ENCODE measurements at places on chromosomes 6 and 20.

DNA sequence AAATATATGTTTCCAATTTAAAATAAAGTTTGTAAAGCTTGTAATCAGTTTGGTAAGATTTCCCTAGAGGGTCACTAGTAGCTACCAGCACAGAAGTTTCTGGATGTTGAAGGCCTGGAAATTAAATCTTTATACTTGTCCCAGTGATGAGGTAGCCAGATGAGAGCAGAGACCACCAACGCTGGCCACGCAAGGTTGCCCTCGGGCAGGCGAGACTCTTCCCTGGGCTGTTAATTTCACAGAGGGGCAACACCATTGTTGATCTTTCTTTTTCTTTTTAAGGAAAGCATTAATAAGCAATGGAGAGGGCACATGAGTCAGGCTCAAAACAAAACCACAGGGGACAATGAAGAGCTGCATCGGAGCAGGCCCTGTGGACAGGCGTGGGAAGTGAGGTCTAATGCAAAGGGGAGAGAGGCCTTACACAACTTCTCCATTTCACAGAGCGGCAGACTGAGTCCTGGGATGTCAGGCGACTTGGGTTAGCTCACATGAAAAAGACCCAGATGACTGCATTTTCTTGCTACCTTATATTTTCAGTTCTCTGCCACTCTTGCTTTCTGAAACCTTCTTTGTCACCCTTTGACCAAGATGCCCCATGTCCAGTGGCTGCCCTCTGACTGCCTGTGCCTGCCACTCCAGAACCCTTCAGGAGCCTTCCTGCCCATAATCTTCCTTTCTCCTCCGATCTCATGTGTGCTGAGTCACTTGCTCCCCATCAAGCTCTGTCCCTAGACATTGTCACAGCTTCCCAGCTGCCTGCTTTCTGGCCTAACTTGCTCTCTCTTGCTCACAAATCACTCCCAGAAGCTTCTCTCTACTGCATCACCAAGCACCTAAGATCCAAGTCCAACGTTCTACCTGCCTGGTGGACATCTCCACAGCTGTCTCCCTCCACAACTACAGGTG, 107.7 kb upstream of the CDYL start:
- no peak for DNase-seq

DNA sequence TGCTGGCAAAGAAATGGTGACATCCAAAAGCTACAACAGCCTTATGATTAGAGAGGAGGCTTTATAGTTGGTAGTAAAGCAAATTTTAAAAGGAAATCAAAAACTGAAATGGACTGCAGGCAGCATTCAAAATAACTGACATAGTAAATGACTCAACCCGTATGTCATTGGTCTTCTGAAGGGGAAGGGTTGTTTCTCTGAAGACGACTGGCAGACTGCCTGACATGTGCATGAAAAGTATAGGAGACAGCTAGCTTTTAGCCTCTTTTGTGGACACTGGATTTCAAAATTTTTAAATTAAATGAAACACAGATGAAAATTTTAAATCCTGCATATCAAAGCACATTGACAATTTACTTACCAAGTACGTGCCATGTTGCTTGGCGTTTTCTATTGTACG, 90.7 kb downstream of the TRMT6 start:
- DNase-seq = no peak

DNA sequence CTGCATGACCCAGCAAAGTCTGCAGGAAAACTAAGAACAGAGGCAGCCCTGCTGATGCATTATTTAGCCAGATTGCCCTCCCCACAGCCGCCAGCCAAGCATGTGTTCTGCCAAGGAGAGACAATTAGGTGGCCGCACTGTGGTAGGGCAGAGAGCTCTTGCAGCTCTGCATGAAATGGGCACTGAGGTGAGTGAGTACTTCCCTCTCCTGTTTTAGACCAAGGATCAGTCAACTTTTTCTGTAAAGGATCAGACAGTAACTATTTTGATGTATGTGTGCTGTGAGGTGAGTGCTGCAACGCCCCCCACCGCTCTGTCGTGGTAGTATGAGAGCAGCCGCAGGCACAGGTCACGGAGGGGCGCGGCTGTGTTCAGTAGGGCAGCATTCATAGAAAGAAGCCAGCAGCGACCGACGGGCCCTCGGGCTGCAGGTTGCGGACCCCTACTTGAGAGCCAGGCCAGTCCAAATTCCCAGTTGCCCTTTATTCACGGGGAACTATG, 23.8 kb upstream of the FAM50B start:
- peak; percentile 33 for DNase-seq

DNA sequence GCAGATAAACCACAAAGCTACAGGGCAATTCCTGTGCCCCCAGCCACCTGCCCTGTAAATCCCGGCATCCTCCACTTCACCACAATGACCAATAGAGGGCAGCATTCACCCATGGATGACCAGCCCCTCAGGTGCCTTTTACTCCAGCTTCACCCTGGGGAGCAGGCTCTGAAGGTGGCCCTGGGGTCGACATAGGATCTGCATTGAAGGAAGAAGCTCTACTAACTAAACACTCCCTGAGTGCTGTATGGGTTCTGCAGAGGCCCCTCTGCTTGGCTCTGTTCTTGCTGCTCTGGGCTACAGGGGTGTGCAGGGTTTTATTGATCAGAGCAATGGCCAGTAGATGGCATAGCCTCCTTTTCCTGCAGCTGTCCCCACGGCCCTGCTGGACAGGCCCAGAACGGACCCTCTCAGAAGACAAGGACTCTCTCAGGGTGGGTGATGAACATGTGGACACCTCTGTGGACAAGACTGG, 20.3 kb downstream of the CST4 start:
- no peak for DNase-seq

DNA sequence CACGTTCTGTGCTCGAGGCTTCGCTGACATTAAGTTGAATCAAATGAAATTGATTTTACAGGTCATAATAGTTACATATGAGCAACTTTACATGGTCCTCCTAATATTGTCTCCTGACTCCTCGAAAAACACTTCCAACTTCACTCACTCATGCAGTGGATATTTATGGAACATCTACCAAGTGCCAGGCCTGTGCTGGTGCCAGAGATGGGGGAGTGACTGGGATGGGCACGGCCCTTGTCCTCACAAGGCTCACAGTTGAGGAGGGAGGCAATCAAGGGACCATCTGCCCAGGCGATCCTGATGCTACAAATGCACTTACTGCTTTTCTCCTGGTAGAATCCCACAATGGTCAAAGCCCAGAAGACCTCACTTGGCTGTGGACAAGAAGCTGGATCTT, 426.4 kb downstream of the PREX1 start:
- no peak for DNase-seq

DNA sequence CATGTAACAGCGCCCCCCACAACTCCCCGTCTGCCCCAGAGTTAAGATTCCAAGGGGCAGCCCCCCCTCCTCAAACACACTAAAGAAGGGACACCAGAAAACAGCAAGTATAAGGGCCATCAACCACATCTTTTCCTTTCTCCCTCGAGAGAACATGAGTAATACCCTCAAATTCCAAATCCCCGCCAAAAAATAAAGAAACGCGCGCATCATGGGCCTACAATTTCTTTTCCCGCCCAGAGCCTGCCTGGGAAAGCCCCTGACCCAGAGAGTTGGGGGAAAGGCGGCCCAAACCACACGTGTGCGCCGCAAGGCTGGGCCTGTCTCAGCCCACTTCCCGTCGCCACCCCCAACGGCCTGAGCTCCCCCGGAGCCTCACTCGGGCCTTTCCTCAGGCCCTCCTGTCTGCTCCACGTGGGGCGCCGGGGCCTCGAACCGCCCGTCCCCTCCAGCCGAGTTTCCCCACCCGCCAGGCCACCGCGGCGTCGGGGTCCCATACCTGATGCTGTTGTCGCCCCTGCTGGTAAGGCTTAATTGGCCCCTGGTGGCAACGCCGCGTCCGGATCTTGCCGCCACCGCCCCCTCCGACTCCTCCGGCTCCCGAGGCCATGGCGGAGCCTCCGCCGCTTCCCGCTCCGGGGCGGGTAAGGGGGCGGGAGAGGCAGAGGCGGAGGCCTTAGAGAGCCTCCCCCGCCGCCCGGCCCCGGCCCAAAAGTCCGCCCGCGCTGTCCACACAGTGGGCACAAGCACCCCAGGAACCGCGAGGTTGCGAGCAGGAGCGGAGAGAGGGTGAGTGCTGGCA, 746 bp downstream of the NUP153 start:
- peak; percentile 13 for DNase-seq

DNA sequence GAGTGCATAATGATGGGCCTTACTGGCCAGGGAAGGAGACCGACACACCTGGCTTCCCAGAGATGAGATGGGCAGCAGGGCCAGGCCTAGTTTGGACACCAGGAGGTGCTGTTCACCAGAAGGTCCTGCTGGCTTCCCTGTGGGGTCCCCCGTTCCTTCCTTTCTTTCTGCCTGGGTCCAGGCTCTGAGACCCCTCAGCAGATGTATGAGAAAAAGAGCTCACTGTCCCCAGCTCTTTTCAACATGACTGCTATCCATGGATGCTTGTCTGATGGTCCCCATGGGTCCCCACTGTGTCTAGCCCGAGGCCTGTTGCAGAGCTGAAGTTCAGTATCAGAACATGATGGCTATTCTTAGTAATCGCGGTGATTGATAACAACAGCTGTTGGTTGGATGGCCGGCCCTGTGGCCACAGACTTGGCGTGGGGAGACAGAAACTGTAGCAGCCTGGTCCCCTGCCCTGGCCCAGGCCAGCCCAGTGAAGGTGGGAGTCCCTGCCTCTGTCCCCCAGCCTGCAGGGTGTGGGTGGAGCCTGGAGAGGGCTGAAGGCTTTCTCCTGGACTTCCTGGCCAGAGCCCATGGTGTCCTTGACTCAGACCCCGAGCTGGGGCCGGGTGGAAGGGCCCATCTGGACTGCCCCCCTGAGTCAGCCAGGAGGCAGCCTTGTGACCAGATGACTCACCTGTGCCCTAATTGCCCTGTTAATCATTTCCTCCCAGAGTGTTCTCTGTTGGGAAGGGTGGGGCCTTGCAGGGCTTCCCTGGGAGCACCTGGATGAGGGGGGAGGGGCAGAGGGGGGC, 9.9 kb upstream of the BAK1 start:
- DNase-seq = no peak

DNA sequence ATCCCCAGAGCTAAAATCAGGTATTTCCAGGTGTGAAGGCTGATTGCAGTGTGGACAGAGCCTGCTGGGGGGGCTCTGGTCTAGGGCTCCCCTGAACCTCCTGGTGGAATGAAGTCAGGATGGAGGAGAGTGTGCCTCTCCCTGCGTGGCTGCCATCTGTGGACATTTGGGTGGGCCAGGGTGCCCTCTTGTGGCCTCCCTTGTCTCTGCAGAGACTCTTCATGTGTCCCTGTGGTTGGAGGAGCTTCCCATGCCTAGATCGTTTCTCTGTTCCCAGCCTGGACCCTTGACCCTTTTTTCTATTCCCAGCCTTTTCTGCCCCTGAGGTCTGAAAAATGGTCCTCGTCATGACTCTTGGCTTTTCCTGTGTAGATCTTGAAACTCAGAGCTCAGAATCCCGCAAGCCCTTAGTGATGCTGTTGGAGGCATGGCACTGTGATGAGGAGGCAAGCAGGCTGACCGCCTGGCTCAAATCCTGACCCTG, 9.9 kb upstream of the PSMF1 start:
- peak; percentile 33 for DNase-seq

DNA sequence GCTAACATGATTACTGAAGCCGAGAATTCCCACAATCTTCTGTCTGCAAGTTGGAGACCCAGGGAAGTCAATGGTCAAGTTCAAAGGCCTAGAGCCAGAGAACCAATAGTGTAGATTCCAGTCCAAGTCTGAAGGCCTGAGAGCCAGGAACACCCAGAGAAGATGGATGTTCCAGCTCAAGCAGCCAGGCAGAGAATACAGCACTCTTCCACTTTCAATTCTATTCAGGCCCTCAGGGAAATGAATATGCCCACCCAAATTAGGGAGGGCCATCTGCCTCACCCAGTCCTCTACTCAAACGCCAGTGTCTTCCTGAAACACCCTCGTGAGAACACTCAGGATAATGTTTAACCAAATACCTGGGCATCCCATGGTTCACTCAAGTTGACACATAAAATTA, 123.5 kb downstream of the THBS2 start:
- no peak for DNase-seq

DNA sequence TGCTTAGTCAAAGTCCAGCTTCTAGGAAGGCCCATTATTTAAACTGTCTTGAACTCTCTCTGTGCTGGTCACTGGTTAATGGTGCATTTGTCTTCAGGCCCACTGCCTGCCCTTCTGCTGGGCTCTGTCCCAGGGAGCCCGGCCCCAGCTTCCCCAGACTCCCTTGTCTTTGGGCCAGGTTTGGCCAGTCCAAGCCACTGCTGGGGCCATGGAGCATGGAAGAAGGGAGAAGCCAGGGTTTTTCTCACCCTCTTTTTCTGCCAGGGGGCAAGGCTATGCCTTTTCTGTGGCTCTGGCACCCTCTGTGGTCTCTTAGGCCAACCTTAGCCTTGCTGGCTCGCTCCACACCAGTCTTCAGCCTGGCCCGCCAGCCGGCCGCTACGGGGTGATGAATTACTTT, 390.0 kb upstream of the SULF2 start:
- DNase-seq = peak; percentile 41

GRCh38 chr6:151514000-151514730, 20.3 kb downstream of the CCDC170 start:
- no peak for DNase-seq

DNA sequence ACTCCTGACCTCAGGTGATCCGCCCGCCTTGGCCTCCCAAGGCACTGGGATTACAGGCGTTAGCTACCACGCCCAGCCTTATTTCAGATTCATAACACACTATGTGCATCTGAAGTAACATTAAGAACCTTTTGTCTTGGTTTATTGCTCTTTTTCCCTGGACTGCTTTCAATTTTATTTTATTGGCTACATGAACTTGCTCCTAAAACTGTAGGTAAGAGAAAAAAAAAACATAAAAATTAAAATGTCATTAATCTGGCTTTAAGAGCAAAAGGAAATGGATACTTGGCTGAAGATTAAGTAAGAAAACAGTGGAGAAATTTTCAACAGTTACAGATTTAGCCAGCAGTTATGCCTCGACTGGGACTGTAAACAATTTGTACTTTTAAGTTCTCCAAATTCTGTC, 62.5 kb downstream of the GJA1 start:
- no peak for DNase-seq

DNA sequence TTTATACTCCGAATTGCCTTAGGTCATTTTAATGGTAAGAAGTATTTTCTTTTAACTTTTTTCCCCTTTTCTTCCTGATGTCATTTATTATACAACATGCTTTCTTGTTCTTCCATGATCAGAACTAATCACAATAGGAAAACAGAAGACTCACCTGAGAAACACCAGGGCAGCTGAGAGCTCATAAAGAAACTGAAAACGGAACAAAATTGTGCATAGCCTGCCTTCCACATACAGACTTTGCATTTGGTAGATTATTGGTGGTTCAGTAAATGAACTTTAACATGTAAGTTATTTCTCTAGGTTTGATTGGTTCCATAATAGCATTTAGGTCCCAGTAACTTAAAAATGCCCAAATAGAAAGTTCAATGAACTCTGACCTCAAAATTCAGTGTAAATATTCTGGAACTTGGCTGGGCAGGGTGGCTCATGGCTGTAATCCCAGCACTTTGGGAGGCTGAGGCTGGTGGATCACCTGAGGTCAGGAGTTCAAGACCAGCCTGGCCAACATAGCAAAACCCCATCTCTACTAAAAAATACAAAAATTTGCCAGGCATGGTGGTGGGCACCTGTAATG, 161.1 kb upstream of the DTNBP1 start:
- DNase-seq = no peak

- no peak for DNase-seq
Observed at GRCh38 chr6:38637756-38638155, 2.0 kb downstream of the BTBD9 start.

- DNase-seq = no peak
Observed at GRCh38 chr20:42098418-42098817, 480.2 kb upstream of the CHD6 start.

All from putamen (tissue), 1 donor.